ENCODE measurements at places on chromosomes 4 and X.
A peak's percentile ranks its signal among the peaks of the same experiment; 100 is the strongest.

DNA sequence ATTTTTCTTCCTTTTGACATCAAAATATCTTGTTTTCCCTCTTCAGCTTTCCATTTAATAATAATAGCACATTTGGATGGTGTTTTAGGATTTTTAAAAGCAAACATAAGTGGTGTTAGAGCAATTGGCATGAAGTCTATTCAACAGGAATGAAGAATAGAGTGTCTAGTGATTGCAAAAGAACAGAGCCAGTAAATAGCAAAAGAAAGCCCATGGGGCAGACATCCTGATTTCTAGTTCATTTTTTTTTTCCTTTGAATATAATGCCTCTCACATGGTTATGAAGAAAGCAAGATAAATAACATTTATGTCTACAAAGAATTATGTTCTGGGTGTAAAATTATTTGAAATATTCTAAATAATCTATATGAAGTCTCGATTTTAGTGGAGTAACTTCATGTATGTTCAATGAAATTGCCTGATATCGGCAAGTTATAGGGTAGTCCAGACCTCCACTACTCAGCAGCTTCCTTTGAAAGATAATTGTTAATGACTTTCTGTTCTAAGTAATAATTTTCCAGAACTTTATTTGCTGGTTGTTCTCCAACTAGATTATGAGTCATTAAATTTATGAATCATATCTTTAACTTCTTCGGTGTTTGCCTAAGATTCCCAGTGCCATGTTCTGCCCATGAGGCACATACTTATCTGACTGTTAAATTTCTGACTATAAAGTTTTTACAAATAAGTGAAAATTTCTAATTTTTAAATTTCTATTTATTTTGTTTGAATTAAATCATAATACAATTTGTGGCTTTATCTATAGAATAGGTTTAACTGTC lies 587.9 kb downstream of the TLL1 start:
- no peak for DNase-seq

GRCh38 chrX:106510713-106511403 lies 100.9 kb upstream of the RADX start:
- no peak for DNase-seq

GRCh38 chr4:15765910-15766697 lies 12.0 kb upstream of the CD38 start:
- no peak for DNase-seq

- peak; percentile 21 for DNase-seq
These were observed 122.2 kb downstream of the SHROOM4 start for GRCh38 chrX:50691820-50692219.

DNA sequence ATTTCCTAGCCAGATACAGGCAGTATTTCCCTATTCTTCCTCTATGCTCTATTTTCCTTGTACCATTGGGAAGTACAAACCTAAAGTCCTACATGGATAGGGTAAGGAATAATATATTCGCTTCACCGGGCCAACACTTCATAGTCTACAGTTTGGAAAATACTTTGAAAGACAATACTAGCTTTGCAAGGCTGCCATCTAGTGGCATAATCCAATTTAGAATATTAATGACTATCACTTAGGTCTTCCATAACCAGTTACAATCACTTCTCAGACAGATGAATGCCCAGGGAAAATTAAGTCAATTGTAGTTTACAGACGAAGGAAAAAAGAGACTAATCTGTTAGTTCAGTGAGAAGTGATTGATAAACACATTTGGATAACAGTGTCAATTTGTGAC lies 141.0 kb upstream of the FAM47C start:
- no peak for DNase-seq

DNA sequence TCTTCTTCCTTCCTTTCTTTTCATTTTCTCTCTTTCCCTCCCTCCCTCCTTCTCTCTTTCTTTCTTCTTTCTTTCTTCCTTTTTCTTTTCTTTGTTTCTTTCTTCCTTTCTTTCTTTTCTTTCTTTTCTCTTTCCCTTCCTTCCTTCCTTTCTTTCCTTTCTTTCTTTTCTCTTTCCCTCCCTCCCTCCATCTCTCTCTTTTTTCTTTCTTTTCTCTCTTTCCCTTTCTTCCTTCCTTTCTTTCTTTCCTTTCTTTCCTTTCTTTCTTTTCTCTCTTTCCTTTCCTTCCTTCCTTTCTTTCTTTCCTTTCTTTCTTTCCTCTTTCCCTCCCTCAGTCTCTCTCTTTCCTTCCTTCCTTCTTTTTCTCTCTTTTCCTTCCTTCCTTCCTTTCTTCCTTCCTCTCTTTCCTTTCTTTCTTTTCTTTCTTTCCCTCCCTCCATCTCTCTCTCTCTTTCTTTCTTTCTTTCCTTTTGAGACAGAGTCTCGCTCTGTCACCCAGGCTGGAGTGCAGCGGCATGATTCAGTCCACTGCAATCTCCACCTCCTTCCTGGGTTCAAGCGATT lies 44.4 kb downstream of the CRLF2 start:
- no peak for DNase-seq

- peak; percentile 38 for DNase-seq
These were observed 224.2 kb downstream of the RCHY1 start for GRCh38 chr4:75289914-75290582.

DNA sequence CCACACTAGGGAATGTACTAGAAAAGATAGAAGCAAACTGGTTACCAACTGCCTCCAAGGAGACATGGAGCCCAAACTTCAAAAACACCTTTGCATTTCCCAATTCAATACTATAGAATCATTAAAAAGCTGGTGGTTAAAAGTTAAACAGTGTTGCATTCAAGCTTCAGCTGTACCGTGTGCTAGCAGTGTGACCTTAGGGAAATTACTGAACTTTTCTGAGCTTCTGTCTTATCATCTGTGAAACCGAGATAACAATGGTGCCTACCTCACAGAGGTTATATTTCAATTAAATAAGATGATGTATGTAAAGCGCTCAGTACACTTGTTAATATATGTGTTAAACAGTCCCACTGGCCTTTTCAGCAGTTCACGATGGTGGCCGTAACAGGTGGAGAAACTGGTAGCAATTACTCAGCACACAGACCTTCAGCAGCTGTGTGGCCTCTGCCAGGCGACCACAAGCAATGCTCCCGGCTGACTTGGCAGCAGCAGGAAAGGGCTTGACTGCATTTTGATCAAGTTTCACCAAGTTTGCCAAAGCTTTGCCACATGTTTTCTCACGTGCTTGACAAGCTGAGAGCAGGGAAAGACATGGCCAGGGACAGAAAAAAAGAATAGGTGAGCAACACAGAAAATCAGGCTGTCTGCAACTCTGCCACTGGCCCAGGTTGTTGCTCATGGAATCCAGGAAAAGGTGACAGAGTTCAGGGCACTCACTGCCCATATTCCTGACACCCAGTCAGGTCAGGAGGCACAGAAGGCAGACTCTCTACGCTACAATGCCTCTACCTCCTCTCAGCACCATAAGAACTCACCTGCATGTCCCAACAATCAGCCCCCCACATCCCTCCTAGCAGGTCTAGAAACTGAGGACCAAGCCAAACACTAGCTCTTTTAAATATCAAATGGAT lies 72.1 kb downstream of the PARM1 start:
- no peak for DNase-seq

Data from germinal center (tissue), 1 donor.